ENCODE measurements at places on chromosomes 5 and 9.

DNA sequence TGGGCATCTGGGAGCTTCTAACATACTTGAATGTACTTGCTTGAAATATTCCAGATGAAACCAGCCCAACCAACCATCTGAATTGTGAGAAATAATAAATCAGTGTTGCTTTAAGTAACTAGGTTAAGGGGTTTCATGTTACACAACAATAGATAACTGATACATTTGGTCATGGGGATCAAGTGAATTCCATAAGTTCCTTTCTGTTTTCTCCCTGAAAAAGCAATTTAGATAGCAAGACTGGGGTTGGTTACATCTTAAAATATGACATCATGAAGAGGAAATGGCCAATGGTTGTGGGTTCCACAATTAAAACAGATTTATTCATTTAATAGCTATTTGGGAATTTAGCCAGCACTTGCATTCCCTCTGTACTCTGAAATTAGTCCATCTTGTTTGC lies 559.7 kb downstream of the TLR4 start:
- no peak for DNase-seq

GRCh38 chr9:79584655-79584982 lies 12.9 kb downstream of the TLE4 start:
- no peak for DNase-seq

GRCh38 chr5:126108470-126108869 lies 314.7 kb upstream of the GRAMD2B start:
- no peak for DNase-seq

DNA sequence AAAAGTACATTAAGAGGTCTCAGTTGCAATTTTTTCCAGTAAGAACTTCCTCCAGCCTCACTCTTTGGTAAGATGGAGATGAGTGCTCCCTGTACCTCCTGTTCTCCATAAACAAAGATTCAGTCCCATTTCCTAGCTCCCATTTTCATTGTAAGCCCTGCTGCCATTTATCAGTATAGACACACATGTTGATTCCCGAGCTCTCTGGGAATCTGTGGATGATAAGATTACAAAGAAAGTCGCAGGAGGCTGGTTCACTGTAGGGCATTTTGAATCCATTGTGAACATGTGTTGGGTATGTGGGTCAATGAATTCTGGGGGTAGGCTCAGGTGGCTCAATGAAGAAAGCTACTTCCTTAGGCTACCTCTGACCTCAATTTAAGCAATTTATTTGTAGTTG lies 36.7 kb downstream of the RGMB start:
- DNase-seq = no peak

- DNase-seq = no peak
These were observed 257.4 kb downstream of the ENC1 start for GRCh38 chr5:74382987-74383593.

DNA sequence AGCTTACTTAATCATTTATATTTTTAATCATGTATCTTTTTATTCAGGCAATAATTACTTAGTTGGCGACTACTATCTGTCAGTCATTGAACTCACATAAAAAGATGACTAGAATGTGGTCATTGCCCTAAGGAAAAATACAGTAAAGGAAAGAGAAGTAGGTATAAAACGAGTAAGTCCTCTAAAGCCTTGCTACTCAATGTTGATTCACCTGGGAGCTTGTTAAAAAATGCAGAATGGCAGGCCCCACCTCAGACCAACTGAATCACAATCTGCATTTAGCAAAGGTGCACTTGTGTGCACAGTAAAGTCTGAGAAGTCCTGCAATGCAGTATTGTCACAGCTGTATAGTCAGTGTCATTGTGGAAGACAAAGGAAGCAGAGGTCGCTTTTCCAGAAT lies 592.4 kb downstream of the CSNK1G3 start:
- DNase-seq = no peak

- no peak for DNase-seq
These were observed 41.6 kb upstream of the TMEM215 start for GRCh38 chr9:32741706-32742105.

DNA sequence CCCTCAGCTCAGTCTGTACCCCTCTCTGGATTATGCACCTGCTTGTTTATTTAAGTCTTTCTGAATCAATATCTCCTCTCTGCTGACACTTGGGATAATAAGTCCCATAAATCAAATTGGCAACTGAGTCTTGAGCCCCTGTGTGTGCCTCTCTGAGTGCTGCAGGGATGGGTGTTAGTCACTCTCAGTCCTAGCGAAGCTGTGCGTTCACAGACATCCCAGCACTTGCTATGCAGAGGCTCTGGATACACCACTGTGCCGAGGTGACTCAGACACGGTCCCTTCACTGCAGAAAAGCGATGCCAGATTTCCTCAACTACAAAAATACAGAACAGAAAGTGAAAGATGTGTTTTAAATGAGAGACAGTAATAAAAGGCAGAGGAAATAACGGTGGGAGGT lies 4.1 kb upstream of the KCNMB1 start:
- DNase-seq = no peak

- no peak for DNase-seq
These were observed 1.1 kb downstream of the LCN12 start for GRCh38 chr9:136952876-136953770.

DNA sequence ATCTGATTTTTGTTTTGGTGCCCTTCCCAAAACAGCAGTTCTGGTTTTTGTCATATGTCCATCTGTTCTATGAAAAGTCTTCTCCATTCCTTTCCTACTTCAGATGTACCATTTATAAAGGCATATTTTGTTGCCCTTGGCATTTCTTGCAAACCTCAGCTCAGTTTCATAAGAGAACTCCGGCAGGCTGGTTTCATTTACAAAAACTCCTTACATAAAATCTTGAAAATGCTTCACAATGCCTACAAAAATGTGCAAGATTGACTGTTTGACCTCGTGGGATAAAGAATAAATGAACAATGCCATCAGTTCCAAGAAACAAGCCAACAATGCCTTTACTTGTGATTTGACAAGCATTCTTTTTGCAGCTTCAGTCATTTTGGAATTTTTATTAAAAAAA lies 39.1 kb upstream of the CTNNAL1 start:
- DNase-seq = no peak

DNA sequence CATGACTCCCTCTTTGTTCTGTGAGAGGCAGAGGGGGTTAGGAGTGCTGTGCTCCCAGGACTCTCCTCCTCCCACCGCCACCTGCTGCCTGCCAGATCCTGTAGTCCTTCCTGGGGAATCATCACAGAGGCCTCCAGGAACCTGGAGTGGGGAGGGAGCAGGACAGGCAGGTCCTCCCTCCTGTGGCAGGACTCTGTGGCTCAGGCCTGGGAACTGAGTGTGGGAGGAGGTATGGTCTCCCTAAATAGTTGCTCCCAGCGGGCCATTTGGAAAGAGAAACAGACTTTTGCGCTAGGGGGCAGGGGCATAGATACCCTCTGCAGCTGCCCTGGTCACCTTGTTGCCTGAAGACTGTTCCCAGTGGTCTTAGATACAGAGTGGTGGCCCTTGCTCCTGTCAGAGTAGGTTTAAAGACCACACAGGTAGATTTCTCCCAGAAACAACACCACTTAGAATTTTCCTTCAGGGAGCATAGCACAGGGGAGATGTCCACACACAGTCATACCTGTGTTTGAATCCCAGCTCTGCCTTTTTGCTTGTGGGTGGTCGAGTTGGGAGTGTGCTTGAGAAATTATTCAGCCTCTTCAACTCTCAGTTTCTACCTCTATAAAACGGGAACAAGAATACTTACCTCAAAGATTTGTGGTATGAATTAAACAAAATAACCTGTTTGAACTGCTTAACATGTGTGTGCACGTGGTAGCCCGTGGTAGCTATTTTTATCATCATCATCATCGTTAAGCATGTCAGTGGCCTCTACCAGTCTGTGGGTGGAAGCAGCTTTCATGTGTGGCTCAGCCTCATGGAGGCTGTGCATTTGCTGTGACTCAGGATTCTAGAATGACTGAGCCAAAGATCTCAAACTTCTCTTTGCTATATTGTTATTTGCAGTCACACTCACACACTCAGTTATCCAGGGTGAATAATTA lies 55.8 kb downstream of the SLC22A5 start:
- DNase-seq = no peak

All from activated CD8-positive, alpha-beta memory T cell treated with anti-CD3 and anti-CD28 coated beads for 48 hours (primary cell).